Stimulated activated naive CD4-positive, alpha-beta T cell treated with Interleukin-2 at 50 U/mL for 16 hours (primary cell): ENCODE measurements at places on chromosomes 16 and 17.
A peak's percentile ranks its signal among the peaks of the same experiment; 100 is the strongest.

GRCh38 chr17:78458091-78458490 lies 79.6 kb downstream of the PGS1 start:
- no peak for DNase-seq

DNA sequence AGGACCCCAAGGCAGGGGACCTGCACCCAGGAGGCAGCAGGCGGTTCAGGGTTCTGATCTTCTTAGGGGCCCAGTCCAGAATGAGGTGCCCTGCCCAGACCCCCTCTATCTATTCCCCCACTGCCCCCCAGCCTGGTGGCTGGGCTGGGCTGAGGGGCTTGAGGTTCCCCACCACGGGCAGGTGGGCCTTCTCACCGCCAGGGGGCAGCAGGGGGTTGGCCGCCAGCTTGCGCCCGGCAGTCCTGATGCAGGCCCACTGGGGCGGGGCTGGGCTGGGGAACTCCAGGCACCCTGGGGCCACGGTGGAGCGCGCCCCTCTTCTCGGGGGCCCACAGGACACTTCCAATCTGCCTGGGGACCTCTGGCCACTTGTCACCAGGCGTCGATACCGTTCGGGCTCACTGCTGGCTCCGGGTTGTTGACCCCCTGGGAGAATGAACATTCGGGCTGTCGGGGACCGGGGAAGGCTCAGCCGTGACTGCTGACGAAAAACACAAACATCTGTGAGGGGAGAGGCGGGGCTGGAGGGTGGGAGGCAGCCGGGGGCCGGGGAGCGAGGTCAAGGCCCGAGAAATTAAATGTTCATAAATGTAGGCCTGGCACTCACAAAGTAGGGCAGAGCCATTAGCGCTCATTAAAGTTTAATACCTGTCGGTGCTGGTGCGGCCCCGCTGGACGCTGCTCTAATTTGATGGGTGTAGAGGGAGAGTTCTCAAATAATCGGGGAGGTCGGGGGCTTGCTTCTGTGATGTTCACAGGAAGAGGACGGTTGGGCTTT lies 219.3 kb upstream of the GSE1 start:
- peak; percentile 53 for DNase-seq

DNA sequence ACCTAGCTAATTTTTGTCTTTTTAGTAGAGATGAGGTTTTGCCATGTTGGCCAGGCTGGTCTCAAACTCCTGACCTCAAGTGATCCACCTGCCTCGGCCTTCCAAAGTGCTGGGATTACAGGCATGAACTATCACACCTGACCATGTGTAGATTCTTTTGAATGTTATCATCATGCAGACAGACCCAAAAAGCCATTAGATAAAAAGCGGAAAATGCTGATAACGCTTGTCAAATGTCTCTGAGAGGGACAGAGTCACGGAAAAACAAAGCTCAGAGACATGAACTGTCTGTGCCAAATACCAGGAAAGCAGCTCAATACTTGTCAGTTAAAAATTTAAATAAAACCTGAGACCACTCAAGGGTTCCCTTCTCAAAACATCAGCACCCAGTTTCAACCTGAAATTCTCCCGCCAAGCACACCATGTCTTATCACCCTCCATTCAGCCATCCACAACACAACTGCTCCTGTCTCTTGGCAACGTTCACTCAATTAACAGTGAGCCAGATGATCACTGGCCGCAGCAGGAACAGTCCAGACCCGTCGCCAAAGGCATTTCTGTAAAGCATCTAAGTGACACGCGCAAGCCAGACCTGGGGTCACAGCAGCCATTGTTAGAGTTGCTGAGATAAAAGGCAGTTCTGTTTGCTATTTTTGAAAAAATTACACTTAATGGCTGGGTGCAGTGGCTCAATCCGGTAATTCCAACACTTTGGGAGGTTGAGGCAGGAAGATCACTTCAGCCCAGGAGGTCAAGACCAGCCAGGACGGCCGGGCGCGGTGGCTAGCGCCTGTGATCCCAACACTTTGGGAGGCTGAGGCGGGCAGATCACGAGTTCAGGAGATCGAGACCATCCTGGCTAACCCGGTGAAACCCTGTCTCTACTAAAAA lies 29.7 kb downstream of the FANCA start:
- DNase-seq = no peak

- no peak for DNase-seq
These were observed 187.7 kb downstream of the XYLT1 start for GRCh38 chr16:17283016-17283415.

DNA sequence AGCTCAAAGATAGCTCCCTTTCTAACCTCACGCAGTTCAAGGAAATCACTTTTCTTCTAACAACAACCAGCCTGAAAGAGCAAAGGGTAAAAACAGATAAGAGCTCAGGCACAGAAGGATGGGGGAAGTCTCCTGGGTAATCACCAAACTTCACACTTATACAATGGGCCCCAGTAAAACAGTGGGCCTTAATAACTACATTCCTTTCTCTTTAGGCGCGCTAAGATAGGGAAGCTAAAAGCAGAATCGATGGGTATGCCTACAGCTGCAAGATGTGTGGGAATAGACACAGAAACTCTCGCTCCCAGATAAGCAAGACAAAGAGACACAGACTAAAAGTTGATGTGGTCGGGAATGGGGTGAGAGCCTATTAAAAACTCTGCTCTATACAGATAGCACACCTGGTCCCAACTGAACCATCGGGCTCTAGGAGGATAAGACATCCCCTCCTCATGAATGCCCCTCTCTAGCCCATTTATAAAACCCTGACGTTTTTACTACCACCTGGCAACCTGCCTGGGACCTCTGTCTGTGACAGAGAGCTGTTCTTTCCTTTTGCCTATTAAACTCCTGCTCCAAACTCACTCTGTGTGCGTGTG lies 826 bp downstream of the LYZL6 start:
- DNase-seq = no peak

DNA sequence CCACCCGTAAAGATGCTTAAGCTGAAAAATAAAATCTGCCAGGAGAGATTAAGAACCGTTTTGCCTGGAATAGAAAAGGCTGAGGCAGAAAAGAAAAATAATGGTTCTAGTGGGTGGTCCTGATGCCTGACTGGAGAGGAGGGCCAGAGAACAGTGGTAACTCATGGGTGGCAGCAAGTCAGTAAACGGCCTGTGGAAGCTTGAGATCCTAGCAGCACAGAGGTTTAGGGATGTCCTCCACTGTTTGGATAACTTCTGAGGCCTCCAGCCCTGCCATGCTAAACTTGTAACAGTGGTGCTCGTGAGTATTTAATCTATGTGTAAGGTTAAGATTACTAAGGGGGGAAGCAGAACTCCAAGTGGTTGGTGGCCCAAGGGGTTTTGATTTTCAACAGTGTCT lies 21.2 kb upstream of the PHAF1 start:
- no peak for DNase-seq

- DNase-seq = no peak
These were observed 3.3 kb upstream of the XYLT1 start for GRCh38 chr16:17474037-17474436.

GRCh38 chr16:32116080-32116479 lies 137.0 kb upstream of the TP53TG3D start:
- no peak for DNase-seq

DNA sequence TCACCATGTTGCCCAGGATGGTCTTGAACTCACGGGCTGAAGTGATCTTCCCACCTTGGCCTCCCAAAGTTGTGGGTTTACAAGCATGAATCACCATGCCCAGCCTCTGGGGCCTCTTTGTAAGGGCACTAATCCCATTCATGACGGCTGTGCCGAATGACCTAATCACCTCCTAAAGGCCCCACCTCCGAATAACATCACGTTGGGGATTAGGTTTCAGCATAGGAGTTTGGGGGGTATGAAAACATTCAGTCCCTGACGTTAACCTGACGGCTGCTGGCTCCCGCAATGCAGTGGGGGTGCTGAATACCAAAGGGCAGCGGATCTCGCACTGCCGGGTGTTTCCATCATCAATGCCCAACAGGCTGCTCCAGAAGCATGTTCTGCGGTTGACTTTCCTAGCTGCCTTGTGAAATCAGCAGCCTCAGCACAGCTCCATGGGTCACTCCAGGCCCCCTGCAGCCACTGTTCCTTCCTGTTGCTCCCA lies 120.8 kb upstream of the SEC14L1 start:
- no peak for DNase-seq

DNA sequence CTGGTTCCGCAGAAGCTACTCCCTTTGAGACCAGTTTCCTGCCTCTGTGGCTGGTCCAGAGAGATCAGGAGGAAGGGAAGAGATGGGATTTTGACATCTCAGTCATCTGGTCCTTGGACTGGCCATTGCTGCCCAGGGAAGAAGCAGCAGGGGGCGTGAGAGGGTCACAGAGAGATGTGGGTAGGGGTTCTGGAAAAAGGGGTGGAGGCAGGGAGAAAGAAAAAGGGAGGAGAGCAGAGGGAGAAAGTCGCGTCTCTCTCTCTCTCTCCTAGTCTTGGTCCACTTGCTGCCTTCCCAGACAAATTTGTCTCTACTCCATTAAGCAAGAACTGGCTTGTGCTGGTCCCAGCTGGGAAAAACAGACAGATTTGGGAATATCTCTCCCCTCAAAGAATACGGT lies 4.4 kb downstream of the SHBG start:
- no peak for DNase-seq
